ENCODE measurements at places on chromosomes 11 and 22.

DNA sequence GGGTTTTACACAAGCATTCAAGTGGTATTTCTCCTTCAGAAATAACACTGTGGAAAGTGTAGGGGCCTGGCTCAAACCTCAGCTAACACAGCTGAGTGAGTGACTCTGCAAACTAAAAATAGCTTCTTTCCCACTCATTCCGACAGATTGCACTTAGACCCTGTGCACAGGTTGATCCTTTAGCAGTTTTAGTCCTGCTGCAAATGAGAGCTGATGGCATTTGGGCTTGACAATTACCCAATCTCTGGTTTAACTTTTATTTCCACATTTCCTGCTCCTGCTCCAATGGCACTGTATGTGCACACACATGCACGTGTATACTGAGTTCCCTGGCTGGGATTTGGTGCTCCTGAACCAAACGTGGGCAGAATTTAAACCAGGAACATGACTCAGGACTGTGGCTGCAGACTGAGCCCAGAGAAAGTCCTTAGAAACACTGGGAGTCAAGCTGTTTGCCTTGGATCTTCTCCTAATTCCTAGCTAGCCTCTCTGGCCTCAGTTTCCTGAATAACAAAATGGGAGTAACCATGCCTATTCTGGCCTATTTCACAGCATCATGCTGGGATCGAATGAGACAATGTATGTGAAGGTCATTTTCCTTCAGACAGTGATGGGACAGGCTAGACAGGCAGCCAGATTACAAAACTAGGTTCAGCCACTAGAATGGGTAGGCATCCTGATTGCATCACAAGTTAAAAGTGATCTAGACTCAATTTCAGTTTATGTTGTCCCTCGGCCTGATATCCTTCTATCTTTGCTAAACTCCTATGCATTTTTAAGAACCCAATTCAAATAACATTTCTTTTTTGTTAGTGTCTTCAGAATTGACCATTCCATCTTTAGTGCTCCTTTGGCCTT lies 58.2 kb downstream of the SERGEF start:
- no peak for DNase-seq

GRCh38 chr11:86984701-86985100 lies 29.5 kb upstream of the FZD4 start:
- DNase-seq = no peak

GRCh38 chr11:125562430-125562829 lies 6.8 kb upstream of the EI24 start:
- no peak for DNase-seq

DNA sequence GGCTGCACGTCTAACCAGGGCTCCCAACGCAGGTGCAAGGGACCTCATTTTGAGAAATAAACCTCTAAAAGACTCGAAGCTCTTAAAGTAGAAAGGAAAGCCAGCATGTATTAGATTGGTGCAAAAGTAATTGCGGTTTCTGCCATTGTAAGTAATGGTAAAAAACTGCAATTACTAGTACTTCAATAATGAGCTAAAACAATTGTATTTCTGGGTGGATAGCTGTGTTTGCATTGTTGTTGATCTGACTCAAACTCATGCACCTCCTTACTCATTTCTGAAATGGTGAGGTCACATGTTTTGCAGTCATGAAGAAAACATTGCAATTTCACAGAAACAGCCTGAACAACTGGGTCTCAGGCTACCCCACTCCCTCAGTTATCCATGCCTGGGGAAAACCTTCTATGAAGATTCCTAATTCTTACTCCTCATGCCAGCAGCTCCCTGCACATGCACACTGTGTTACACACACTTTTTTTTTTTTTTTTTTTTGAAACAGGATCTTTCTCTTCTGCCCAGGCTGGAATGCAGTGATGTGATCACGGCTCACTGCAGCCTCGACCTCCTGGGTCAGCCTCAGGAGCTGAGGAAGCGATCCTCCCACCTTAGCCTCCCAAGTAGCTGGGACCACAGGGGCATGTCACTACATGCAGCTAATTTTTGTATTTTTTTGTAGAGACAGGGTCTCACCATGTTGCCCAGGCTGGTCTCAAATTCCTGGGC lies 24.6 kb downstream of the VWCE start:
- DNase-seq = no peak

DNA sequence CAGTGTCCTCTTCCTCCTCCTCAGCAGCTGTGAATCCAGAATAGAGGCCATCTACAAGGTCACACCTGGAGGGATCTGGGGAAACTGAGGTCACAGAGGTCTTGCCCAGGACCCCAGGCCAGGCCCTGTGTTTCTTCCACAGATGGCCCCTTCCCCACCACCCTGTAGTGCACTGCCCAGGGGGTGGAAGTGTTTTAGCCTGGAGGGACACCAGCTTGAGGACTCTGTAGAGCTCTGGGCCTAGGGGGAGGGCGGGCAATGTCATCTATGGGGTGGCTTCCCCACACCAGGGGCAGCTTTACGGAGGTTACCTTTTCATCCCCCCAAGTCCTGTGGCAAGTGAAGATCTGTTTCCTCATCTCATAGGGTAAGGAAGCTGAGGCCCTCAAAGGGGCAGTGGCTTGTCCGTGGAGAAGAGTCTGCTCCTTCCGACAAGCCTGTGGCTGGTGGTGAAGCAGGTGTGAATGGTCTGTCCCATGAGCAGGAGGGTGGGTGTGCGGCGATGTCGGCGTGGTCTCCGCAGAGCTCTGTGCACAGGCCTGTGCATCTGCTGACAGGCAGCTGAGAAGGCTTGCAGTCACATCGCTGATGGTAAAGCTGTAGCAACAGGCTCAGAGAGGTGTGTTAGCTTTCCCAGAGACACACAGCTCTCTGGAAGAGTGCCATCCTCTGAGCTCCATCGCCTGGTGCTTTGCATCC lies 74.1 kb upstream of the WNT7B start:
- DNase-seq = no peak

GRCh38 chr22:22943521-22944267 lies 56.1 kb downstream of the IGLL5 start:
- DNase-seq = no peak

- DNase-seq = no peak
These were observed at the start of gene FAT3 for GRCh38 chr11:92224407-92225124. Gene FAT3 (plus strand): TSS chr11:92224818. CDS start chr11:92352113, 127,295 bp downstream.

GRCh38 chr11:73570415-73571114 lies 27.3 kb downstream of the FAM168A start:
- DNase-seq = no peak

DNA sequence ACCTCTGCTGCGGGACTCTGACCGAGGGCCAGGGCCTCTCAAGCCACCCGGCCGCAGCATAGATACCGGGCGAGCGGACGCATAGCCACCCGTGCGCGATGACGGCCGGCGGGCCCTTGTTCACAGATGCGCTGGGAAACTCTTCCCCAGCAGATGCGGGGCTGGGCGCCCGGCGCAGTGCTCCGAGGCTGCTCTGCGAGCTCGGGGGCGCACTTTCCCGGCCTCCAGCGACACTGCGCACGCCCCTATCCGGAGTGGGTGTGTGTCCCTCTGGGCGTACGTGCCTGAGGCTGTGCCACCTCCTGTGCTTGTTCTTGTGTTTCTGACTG lies 104.7 kb upstream of the E2F8 start:
- no peak for DNase-seq

GRCh38 chr11:65553301-65554001 lies 4.7 kb downstream of the LTBP3 start:
- DNase-seq = peak; percentile 87

DNA sequence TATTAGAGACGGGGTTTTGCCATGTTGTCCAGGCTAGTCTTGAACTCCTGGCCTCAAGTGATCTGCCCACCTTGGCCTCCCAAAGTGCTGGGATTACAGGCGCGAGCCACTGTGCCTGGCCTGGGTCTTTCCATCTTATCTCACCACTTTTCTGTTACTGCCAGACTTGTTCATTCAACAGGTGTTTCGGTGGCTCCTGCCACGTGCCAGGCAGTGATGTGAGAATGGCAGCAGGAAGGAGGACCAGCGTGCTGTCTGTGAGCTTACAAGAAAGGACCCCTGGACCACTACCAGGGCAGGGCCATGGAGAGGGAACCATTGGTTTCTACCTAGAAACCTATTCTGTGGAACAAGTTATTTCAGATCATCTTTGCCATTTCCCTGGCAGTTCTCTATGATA lies 44.2 kb downstream of the CLMP start:
- no peak for DNase-seq

DNA sequence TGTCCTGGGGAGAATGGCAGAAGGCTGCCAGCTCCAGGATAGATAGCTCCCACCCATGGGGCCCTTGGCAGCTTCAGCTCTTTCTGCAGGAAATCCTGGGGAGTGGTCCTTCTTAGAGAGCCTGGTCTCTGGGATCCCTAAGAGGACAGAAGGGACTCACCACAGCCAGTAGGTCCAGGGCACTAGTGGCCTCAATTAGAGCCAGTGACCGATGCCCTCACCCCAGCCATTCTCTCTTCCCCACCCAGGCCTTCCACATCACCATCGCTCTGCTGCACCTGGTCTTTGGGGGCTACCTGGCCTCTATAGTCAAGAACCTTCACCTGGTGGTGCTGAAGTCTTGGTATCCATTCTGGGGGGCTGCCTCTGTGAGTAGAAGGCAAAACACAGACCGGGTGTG lies 5.6 kb downstream of the MS4A10 start:
- no peak for DNase-seq

DNA sequence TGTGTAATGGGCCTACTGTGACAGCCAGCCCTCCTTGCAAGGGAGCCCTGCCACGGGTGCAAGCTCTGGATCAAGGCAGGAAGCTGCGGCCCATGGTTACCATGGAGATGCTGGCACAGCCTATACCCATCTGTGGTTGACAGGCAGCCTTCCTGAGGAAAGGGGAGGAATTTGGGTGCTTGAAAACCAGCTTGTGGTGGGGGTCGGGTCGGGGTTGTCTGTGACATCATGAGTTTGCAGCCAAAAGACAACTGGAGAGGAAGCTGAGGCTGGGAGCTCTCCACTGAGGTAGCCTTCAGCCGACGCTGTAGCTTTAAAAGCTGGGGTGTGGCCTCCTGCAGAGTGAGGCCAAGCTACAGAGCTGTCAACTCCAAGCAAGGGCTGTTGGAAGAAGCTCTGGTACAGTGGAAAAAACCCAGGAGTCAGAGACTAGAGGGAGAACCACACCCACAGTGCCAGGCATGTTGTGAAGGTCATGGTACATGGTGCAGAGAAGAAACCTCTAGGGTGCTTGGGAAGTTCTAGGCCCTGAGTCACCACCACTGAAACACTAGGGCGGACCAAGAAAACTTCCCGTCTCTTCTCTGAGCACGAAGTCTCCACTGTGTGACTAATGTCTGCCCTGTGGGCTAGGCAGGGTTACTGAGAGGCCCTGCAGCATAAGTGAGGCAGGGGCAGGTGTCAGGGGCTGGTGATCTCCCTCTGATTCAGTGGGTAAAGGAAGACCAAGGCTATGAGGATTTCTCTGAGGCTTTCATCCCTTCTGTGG lies 10.8 kb upstream of the LDHA start:
- DNase-seq = peak; percentile 42

DNA sequence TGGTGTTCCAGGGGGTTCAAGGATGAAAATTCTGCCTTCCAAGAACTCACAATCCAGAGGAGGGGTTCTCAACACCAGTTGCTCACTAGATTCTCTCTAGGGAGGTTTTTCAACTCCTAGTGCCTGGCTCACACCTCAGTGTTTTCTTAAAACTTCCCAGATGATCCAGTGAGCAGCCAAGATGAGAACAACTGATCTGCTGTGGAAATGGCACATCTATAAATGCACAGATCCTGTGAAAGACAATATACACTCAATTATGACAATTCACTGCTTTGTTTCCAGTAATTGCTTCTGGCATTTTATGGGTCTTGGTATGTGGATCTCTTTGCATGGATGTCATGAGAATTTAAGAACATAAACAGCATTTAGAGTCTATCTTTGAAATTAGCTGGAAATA lies 45.2 kb upstream of the PRSS23 start:
- no peak for DNase-seq

DNA sequence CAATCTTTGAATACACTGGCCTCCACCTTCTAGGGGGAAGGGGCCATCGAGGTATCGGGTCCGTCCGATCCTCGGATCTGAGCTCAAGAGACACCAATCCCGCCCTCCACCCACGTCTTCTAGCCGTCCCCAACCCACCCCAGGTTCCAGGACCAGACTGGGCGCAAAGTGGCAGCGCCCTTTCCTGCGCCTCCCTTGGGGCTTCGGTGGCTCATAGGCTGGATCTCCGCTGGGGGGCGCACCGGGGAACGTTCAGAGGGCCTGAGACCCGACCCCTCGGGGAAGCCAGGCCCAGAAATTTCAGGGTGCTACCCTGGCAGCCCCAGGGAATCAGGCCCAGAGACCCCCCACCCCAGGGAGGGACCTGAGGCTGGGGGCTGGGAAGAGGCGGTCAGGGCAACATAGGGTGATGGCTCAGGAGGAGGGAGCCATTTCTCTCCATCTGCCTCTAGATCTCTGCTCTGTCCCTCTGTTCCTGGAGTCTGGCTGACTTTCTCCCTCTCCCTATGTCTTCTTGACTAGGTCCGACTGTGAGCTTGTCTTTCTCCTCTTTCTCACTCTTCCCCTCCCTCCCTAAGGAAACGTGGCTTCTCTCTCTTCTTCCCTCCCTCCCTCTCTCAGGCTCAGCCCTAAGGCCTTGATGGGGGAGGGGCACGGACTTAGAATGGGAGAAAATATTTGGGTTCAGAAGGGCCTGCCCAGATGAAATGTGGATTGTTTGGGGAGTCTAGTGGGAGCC lies 1.1 kb downstream of the CREB3L1 start:
- DNase-seq = no peak

- DNase-seq = no peak
These were observed 1.8 kb downstream of the YWHAH start for GRCh38 chr22:31945971-31946680.

- DNase-seq = no peak
These were observed 120.1 kb upstream of the SLC5A12 start for GRCh38 chr11:26841818-26842473.

- no peak for DNase-seq
These were observed 9.4 kb downstream of the FHIP1B start for GRCh38 chr11:6225024-6225423.

- no peak for DNase-seq
These were observed 985.1 kb downstream of the BRD1 start for GRCh38 chr22:48842583-48842945.

GRCh38 chr22:40782521-40782920 lies 36.6 kb downstream of the SLC25A17 start:
- no peak for DNase-seq

- DNase-seq = no peak
These were observed 59.4 kb downstream of the CABIN1 start for GRCh38 chr22:24070553-24070952.

DNA sequence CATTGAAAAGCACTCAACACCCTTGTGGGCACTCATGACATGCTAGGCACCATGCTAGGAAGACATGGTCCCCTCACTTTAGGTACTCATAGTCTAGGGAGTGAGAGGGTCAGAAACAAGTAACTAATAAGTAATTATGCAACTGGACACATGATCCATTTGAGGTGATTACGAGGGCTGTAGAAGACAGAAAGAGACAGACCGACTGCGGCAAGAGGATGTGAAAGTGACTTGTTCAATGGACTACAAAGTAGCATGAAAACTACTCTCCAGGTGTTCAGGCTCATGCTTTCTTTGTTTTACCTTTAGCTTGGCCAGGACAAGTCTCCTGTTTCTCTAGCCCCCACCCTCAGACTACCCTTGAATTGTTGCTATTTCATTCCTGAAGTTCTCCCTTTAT lies 310.8 kb upstream of the SORL1-AS1 start:
- no peak for DNase-seq

- no peak for DNase-seq
These were observed 5.1 kb downstream of the RSF1 start for GRCh38 chr11:77815459-77815858.

GRCh38 chr11:114392735-114393667 lies 7.3 kb downstream of the C11orf71 start:
- no peak for DNase-seq
